ENCODE measurements at places on chromosomes 5 and 9.

DNA sequence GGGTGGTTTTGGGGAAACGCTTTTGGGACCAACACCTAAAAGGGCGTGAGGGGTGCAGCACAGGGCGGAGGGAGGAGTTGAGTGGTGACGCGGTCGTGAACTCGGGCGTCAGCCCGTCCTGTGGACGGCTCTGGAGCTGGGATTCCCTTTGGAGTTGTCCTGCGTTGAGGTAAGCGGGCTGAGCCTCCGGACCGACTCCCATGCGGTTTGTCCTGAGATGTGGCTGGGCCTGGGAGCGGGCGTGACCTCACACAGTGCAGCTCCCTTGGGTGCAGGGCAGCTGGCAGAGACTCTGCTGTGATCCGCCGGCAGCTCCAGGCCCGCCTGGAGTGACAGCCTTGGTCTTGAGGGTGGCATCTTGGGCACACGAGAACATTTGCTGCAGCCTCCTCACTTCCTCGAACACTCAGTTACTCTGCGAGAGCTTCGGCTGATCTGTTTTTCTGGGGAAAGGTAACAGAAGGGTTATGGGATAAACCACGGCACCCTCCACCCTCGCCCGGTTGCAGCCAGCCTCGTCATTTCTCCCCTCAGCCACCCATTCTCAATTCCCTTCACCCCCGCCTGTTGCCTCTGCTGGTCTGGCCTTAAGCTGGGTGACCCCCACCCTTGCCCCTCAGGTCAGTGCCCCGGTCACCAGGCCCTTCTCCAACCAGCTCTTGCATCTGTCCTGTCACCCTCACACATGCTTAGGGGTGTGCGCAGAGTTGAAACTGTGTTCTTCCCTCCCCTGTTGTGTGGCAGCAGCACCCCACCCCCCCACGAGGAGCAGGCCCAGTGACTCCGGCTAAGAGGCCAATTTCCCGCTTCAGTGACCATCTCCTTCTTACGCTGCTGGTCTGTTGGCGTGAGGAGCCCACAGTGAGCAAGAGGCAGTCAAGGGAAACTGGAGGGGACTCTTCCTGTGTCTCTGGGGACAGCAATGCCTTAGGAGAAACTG lies 94.2 kb upstream of the COL5A1 start:
- DNase-seq, result no peak

DNA sequence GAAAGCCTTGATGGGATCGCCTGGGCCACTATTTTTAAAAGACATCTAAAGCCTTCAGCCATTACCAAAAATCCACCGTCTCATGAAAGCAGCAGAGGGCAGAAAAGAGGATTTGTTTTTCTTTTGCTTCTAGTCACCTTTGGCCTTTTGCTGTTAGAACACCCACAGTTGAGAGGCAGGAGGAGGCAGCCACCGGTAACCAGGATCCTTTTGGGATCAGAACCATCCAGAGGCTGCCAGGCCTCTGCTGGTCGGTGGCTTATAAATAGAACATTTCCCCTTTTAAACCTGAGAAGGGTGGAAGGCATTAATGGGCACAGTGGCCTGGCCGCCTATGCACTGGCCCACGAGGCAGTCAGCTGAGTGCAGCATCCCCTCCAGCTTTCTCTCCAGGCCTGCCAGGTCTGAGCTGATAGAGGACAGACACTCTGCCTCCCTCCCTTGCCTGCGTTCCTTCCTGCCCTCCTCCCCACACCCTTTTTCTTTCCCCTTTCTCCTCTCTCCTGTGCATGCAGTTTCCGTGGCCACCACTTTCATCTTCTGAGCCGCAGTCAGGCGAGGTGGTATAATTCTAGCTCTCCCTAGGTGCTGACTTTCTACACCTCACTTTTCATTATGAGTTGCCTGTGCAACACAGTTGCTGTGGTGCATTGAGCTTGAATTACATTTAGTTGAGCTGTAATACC lies 253.4 kb downstream of the ARHGAP26 start:
- no peak for DNase-seq

- no peak for DNase-seq
These were observed 2.8 kb downstream of the SHC3 start for GRCh38 chr9:89175828-89176261.

GRCh38 chr9:125609744-125610143 lies 97.3 kb downstream of the MAPKAP1 start:
- no peak for DNase-seq

DNA sequence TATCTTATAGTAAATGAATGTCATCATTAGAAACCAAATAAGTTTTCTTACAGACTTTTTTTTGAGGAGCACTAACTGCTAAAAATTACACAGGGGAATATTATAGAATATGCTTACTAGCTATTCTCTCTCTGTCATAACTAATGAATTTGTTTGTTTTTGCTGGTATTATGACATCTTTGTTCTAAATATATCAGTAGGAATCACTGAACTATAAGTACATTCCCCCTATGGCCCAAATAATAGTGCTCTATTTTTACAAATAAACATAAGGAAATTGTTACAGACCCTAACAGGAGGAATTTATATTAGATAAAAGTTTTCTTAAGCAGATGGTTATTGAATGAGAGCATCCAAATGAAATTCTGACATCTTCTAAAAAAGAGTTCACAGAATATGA lies 83.0 kb upstream of the RIOK2 start:
- DNase-seq, result no peak

- no peak for DNase-seq
These were observed 175.1 kb upstream of the DAB2 start for GRCh38 chr5:39599721-39600431.

DNA sequence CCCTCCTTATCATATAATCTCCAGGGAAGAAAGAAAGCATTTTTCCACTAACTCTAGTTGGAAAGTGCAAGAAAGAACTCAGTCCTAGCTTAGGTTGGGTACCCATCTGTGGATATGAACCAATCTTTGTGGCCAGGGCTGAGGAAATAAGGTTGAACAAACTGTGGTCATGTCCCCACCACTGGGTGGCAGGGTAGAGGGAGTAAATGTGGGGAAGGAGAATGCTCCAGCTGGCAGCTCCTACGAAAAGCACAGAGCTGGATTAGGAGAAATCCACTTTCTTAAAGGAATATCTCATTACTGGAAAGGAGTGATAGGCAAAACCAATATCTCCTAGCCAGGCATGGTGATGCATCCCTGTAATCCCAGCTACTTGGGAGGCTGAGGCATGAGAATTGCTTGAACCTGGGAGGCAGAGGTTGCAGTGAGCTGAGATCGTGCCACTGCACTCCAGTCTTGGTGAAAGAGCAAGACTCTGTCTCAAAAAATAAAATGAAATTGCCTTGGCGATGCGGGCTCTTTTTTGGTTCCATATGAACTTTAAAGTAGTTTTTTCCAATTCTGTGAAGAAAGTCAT lies 175.1 kb downstream of the CCDC192 start:
- no peak for DNase-seq

DNA sequence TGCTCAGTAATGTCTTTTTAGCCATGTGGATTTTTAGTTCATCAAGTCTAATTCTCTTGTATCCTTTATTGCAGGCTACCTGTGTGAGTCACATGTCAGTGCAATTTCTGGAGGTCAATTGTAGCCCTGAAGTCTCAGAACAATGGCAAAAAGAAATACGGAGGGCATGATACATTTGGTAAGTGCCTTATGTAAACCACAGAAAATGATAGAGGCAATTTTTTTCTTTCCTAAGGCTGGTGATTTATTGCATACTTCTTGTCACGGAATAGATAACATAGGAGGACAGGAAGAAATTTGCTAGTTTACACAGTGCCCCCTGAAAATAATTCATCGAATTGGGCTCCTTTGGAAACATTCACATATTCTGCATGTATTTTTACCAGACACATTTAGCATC lies 235.9 kb downstream of the DMRTA1 start:
- DNase-seq, result no peak

Data from stimulated activated CD8-positive, alpha-beta memory T cell treated with anti-CD3 and anti-CD28 coated beads, Interleukin-4, amount 100 ng/mL, for 4 hours (primary cell).